ENCODE measurements at places on chromosomes 1 and 21. TPM values are rescaled to one million over a fixed set of nuclear protein-coding genes. Genes with fewer than 3 reads are reported as not detected.

DNA sequence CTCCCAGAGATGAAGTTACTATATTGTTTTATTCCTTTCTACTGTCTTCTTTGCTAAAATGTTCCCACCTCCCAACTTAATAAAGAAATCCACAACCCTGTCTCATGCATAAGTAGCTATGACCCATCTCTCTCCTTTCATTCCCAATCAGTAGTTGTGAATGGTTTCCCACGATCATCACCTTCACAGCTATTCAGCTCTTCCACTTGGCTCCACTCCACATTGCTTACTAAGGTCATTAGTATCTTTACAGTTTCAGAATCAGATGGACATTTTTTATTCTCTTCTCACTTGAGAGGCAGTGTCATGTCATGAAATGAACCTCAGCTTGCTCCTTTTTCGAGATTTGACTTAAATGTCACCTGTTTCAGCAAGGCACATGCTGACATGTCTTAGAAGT lies 47.1 kb upstream of the COG2 start:
- no peak for DNase-seq

RNU1-2 gene
- 1,962 TPM for total RNA-seq

DNA sequence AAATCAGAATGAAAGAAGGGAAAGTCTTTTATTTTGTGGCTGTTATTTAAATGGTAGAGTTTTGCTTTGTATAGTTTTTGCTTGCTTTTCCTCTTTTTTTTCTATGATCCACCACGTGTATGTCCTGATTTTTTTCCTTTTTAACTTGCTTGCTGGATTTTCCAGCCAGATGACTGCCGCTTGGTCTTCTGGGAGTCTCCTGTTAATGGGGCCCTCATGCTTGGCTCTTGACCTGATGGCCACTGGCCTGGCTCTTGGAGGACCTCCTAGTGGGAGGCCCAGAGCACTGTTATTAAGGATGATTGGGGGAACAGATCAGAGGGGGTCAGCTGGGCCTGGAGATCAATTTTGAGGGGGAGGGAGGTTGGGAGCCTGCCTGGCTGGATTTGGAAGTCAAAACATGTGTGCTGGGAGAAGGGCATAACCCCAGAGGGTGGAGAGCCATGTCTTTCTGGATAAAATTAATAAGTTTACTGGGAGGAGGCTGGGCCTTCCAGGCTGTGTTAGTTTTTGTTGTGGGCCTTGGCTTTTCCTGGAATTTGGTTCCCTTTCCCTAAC lies 1.2 kb downstream of the FGGY start:
- DNase-seq, result peak; percentile 55

BARHL2 gene
- not detected for total RNA-seq

DNA sequence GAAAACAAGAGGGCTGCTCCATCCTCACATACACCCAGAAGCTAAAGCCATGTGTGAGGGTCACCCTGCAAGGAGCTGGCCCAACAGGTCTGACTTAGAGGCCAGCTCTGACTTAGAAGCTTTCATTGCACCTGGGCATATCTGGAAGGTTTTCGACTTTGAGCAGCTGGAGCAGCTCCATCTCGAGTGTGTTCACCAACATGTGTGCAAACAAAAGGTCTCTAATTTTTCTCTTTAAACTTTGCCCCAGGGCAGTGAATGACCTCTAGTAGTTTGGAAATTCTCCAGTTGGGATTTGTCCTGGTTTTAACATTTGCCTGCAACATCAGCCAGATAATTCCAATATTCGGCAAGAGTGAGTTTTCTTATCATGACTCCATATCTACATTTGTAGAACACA lies 108.3 kb downstream of the TNR start:
- DNase-seq, result no peak

All from activated CD4-positive, alpha-beta T cell treated with anti-CD3 and anti-CD28 coated beads, Interleukin-2, amount 10 ng/mL, durations not matched to agents 24 days and 14 days (primary cell).